NCI-H524 treated with DMSO at 0.1 percent for 48 hours (cell line): ENCODE measurements at places on chromosomes 2 and 18.

DNA sequence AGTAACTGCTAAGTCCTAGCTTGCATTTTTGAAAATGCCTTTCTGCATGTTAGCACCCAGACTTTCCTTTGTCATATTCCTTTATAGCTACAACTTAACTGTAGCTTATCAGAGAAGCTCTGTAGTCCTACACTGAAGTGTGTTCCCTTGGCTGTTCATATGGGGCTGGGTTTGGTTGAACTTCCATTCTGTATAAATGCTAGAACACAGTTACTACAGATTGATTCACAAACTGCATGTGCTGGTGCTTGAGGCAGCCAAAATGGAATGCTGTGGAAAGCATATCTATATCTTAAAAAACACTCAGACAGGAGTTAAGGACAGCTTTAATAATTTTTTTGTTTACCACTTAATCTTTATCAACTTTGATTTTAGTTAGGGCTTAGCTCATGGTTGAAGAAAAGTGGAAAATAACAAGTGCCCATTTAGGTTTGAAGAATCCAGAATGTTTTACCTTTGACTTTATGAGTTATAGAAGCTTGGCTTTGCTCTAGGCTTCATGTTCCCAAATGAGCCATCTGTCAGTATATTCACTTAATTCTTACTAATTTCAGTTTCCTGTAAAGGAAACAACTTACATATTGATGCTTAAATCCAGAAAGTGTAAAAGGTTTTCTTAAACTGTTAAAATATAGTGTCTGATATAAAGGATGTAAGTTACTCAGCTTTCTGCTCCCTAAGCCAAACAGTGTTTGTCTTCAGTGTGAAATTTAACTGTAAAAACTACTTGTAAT lies 148.9 kb downstream of the AGPS start:
- no peak for DNase-seq

DNA sequence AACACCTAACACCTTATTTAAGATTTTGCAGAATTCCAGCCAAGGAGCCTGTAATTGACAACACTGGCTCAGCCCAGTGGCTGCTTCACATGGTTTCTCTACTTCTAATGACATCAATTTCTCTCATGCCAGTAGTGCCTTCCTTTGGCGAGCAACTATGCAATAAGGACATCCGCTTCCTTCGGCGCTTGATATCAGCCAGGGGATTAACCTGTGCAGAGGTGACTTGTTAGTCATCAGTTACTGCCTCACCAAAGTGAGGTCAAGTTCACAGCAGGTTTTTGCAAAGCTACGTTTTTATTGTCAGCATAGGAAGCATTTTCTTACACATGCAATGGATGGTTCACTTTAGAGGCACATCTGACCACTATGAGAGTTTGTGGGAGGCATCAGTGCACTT lies 24.0 kb upstream of the EDAR start:
- no peak for DNase-seq

DNA sequence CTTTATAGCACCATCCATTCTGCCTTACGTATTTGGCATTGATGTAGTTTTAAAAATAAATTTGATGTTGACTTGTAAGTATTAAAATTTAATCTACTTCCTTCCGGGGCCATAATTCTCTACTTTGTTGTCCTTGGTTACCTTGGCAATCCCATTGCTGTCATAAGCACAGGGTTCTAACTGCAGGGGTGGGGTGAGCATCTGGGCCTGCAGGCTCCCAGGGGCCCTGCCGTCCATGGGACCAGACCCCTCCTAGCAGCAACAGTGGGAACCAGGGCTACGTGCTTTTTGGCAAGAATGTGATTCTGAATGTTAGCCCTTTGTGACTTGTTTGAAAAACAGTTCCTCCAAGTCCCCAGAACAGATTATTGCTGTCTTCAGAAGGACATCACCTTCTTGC lies 4.9 kb downstream of the ASAP2 start:
- no peak for DNase-seq

GRCh38 chr2:98730707-98731040 lies 258 bp downstream of the MGAT4A start:
- DNase-seq = no peak

GRCh38 chr2:99725820-99726219 lies 236.0 kb upstream of the REV1 start:
- no peak for DNase-seq

DNA sequence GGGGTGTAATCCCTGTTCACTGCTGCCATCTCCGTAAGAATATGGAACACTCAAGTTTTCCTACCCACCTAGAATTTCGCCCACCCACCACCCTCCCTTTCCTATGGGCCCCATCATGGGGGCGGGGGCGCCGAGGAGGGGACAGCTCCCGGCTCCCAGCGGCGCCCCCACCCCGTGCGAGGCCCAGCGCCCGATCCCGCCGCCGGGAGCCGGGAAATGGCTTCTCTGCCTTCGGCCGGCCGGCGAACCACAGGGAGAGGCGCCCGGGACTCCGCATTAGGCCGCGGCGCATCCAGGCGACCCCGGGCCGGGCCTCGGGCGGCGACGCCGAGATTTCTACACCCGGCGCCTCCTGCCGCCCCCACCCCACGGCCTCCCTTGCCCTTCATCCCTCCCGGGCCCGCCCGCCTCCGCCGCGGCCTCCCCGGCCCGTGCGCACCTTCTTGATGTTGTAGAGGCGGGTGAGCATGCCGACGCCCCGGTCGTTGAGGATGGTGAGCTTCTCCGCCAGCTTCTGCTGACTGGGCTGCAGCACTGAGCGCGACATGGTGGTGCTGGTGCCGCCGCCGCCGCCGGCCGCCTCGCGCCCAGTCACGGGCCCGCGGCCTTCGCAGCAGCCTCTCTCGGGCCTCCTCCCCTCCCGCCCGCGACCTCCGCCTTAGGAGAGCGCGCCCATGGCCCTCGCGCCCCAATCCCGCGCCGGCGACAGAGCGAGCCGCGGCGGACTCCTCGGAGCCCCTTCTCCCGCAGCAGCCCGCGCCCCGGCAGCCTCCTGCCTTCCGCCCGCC lies 510 bp downstream of the NCKAP1 start:
- DNase-seq = no peak

- DNase-seq = peak; percentile 4
These were observed 91.8 kb downstream of the NEDD4L start for GRCh38 chr18:58135701-58136331.

- DNase-seq = no peak
These were observed 32.7 kb upstream of the PRLH start for GRCh38 chr2:237533668-237534161.

DNA sequence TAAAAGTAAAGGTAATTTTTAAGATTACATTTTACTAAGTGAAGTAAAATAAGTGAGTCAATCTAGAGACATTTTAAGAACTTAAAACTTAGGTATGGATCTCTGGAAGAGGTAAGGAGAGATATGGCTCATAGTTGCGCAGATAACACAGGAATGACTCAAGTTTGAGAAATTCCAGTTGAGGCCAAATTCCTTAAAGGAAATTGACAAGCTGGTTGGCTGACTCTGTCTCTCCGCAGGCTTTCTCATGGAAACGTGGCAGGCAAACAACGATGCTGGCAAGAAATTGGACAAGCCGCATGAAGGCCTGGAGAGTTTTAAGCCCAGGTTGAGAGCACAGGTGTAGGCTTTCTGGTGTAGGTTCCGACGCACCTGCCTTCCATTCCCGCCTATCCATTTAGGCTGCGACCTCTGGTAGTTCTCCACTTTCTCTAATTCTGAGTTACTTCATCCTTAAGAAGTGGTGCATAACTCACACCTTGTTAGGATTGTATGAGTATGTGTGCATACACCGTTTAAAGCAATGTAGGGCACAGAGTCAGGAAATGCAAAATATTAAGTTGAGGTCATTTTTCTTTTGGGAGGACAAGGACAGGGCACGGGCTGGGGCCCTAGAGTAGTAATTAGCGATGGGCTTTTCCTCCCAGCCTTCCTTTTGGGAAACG lies 589 bp upstream of the DAW1 start:
- DNase-seq = no peak

DNA sequence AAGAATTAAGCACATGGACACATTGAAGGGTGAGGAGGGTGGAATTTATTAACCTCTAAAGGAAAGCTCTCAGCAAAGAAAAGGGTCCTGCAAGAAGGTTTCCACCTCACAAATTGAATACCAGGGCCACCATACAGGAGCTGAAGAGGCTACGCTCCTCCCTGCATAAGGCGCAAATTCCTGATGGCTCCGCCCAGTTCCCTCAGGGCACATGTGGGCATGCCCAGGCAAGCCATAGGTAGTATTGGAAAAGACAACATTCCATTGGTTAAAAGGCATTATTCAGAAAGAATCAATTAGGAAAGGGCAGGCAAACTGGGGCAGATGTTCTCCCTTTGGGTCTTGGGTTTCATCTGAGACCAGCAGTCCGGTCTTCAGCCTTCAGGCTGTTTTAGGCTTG lies 161.2 kb downstream of the PTPRM start:
- DNase-seq = no peak

GRCh38 chr2:220966636-220967035 lies 605.5 kb downstream of the EPHA4 start:
- DNase-seq = no peak

GRCh38 chr18:62862466-62862865 lies 147.1 kb downstream of the PHLPP1 start:
- DNase-seq = no peak

DNA sequence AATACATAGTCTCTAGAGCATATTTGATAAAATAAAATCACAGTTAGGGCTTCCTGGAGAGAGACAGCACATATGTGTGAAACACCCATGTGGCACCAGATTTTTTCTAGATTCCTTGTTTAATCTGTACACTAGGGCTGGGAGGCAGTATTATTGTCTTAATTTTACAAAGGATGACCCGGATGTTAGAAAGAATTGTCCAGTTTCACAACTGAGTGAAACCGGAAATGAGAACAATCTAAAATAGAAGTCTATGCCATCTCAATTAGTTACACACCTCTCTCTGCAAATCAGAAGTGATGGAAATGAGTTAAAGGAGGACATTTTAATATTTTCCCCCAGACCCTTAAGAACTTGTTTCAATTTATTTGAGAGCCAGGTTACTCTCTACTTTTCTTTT lies 463.7 kb upstream of the DSEL start:
- DNase-seq = no peak

DNA sequence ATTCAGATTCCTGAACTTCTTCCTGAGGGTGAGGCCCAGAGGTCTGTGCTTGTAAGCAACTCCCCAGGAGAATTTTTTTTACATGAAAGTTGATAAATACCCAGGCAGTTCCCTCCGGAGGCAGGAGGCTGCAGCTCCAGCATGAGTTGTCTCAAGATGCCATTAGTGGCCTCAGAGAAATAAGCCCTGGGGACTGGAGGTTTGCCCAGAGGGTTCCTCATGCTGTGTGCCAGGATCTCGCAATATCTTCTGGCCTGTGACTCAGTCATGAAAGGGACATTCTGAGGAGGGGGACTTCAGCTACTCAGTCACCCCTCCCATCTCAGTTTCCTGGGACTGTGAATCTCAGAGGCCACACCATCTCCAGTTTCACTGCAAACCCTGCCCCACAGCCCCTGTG lies 49.9 kb downstream of the LYPD1 start:
- no peak for DNase-seq

- no peak for DNase-seq
These were observed 99.1 kb upstream of the NEUROD1 start for GRCh38 chr2:181779288-181780021.

- no peak for DNase-seq
These were observed 36.9 kb downstream of the YWHAQ start for GRCh38 chr2:9593925-9594324.
